ENCODE measurements at places on chromosomes 2 and 18.
A peak's percentile ranks its signal among the peaks of the same experiment; 100 is the strongest.

- DNase-seq, result no peak
Observed at GRCh38 chr2:160741815-160742214, 248.2 kb upstream of the RBMS1 start.

GRCh38 chr2:179059026-179059700, 9.2 kb upstream of the CCDC141 start:
- DNase-seq, result no peak

DNA sequence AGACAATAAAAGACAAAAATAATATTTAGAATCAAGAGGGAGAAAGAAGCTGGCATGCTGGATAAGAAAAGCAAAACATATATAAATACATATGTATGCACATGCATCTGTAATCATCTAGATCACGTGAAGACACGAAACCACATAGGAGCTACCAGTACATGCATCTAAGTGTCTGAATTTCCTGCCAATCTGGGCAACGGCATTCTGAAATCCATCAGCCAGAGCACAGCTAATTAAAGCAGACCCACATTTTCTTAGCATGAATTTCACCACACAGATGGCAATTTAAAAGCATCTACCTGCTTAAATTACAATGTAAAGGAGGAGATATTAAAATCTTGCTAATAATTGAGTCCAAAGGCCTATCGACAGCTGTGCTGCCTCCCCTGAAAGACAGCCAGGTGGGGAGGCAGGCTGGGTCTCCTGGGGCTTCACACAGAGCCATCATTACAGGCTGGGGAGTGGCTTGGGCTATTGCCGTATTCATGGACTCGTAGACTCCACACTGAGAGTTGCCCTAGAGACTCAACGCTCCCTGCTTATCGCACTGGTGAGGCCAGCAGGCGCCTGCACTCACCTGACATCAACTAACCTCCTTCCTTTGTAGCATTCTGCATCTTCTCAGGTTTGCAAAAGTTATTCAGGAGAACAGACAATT, 272.5 kb upstream of the PXDN start:
- DNase-seq, result no peak

DNA sequence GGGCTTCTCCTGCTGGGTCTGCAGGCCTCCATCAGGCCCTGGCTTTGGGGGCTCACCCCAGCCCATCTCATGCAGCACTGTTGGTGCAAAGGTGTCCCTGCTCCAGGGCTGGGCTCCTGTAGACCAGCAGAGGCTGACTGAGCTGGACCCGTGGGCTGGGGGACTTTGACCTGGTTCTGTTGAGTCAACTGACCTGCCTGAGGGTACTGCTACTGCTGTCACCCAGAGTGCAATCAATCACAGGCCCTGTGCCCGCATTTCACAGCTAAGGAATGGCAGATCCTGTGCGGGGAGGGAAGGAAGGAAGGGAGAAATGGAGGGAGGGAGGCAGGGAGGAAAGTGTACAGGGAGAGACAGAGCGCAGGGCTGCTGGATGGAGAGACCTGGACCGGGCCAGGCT, 136.8 kb downstream of the TPO start:
- DNase-seq, result no peak

DNA sequence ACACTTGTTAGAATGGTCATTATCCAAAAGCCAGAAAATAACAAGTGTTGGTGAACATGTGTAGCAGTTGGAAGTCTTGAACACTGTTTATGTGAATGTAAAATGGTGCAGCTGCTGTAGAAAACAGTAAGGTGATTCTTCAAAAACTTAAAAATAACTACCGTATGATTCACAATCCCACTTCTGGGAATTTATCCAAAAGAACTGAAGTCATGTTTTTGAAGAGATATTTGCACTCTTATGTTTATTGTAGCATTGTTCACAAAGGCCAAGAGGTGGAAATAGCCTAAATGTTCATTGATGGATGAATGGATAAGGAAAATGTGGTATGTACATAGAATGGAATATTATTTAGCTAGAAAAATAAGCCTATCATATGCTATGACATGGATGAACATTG, 6.3 kb upstream of the SPP2 start:
- DNase-seq, result no peak

GRCh38 chr2:120463527-120463926, 117.6 kb downstream of the INHBB start:
- no peak for DNase-seq

GRCh38 chr18:65943268-65943667, 192.5 kb downstream of the CDH7 start:
- DNase-seq, result no peak

DNA sequence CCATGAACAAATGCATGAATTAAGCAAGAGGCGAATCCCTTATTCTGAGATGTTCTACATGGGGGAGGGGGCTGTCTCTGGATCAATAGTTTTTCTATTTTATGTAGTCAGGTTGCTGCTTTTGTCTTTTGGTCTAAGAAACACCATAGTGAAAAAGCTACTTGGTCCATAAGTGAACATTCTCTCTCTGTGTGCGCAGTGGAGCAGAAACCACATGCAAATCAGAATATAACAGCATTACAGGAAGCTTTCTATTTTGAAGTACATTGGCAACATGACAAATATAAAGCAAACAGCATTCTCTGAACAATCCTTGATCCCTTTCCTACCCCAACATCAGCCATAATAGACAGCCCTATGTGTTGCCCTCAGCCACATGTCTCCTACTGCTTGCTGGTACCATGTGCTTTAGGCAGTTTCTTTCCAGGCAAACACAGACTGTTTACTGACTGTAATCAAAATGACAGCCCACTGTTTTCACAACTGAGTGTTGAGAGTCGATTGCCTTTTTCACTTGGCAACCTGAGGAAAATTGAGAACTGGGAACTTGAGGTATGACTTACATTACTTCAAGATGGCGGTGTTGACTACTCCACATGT, 10.6 kb downstream of the SCN3A start:
- no peak for DNase-seq

GRCh38 chr2:113173542-113174375, at the start of gene PSD4:
PSD4 (plus strand) TSS chr2:113173971; CDS start chr2:113182457, 8,486 bp downstream.
- DNase-seq, result peak; percentile 78

DNA sequence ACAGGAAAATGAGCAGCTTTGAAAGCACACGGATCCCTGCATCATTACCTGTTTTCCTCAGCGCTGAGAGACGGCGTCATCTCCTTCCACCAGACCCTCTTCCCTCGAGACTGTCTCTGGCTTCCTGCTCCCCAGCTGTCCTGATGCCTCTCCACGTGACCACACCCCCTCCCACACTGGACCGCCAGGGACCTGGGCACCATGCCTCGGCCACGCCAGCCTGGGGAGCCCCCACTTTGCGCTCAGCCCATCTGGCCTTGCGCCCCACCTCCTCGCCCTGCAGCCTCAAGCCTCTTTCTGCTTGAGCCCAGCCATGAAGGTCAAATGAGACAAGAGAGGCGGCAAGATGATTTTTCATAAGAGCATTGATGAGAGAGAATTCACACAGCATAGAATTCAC, 66.0 kb upstream of the ACKR3 start:
- DNase-seq, result no peak

DNA sequence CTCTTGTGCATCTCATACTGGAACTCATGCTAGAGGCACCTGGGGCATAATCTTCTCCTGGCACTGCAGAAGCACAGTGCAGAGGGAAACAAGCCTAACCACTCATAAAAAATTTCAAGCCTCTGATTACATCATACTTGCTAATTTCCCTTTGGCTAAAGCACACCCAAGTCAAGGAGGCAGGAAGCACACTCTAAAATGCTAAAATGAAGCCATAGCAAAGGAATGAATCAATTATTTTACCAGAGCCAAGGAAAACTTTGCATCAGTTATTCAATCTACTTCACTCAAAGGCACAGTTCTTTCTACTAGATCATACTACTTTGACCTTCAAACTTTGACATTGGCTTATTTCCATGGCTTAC, 79.6 kb upstream of the SPOPL start:
- no peak for DNase-seq

DNA sequence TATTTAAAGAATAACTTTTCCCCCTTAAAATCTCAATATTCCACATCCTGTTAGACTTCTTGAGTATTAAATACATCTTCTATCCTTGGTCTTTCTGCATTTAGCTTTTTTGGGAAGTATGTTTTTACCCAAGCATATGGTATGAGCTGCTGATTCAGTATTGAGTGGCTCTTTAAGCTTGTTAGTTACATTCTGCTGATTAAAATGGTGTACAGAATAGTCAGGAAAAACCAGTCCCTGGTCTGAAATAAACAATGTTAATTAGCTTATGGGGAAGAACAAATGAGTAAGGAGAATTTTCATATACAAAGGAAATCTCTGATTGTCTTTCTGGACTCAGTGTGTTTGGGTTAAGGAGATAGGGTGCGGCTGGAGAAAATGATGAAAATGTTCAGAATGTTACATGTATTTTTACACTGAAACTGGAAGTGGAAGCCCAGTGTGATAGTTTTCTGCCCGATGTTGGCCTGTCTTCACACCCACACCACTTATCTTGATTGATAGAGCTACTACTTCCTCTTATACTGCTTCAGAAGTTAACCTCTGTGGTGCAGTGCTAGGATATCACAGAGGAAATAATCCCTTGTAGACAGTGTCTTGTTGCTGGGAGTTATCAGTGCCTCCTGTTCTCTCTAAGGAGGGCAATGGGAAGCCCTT, 84.0 kb downstream of the MSH2 start:
- no peak for DNase-seq

GRCh38 chr2:177448031-177448430, 55.5 kb downstream of the AGPS start:
- DNase-seq, result no peak

DNA sequence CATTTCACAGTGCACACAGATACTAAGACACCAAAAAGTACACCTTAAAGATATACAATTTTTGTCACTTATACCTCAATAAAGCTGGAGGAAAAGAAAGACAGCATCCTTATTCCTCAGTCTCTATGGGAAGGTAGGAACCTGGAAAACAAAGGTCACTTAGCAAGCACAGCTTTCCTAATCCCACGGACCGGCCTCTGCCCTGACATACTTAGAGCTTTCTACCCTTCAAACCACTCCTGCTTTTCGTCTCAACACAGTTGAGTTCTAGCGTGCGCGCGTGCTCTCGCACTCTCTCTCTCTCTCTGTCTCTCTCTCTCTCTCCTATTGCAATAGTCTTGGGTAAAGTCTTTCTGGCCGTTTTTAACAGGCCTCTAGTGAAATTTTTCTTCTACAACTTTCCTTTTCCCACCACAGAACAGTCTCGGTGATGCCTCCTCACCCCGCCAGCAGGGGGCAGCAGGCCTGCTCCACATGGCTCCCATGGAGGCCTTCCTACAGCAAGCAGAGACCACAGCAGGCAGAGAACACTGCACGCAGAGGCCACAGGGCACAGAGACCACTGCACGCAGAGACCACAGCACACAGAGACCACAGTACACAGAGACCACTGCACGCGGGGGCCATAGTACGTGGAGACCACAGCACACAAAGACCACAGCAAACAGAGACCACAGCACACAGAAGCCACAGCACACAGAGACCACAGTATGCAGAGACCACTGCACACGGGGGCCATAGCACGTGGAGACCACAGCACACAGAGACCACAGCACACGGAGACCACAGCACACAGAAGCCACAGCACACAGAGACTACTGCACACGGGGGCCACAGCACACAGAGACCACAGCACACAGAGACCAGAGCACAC, 106.9 kb downstream of the FBXO15 start:
- peak; percentile 52 for DNase-seq

GRCh38 chr2:70078384-70078783, 8.9 kb upstream of the PCBP1 start:
- DNase-seq, result no peak

Measured in stimulated activated CD4-positive, alpha-beta T cell treated with anti-CD3 and anti-CD28 coated beads, Interleukin-4, amount 100 ng/mL, for 48 hours (primary cell).